ENCODE measurements at places on chromosomes 7 and 10.

- DNase-seq: no peak
These were observed 182.2 kb upstream of the SVIL start for GRCh38 chr10:29816801-29817558.

DNA sequence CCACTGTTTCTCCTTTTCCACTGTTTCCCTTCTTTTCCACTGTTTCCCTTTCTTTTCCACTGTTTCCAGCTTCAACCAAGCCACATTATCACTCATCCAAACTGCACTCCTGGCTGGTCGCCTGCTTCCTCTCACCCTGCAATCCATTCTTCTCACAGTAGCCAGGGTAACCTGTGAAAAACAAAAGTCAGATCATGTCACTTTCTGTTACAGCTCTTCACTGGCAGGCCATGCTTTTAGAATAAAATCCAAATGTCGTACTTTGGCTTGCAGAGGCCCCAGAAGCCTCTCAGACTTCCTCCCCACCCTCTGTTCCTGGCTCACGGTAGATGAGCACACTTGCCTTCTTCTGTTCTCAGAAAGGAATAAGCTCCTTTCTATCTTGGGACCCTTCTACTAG is 33.9 kb downstream of the STARD3NL start:
- no peak for DNase-seq

DNA sequence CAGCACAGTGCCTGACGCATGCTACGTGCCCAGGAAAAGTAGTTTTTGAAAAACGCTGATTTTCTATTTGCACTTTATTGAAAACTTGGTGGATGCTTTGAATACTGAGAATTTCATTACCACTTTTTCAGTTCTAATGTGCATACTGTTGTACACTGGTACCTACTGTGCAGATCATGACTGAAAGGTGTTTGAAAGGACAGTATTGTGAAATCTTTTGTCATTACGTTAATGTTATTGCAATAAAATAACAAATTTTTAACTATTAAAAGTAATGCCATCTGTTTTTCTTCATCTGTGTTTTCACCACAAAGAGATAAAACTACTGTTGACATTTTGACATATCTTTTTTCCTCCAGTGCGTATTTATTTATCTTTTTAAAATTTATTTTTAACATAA is 42.1 kb downstream of the CNNM2 start:
- DNase-seq: no peak

DNA sequence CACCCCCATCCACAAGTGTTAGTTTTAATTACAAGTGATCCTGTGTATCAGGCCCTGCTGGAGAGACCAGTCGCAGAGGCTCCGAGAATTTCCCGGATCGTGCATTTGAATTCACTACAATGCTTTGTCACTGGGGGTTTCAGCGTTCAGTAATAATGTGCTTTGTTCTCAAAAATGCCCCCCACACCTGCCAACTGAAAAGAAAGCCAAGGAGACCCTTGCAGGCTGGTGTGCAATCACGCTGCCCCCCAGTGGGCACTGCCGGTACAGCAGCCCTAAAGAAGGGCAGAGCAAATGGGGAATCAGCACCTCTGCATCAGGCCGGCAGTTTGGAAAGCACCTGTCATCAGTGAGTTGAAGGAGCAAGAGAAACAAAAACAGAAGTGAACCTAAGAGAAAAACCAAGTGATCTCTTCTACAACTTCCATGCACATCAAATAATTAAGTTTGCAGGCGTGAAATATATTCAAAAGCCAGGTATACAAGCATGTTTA is 177.6 kb downstream of the PARD3 start:
- no peak for DNase-seq

DNA sequence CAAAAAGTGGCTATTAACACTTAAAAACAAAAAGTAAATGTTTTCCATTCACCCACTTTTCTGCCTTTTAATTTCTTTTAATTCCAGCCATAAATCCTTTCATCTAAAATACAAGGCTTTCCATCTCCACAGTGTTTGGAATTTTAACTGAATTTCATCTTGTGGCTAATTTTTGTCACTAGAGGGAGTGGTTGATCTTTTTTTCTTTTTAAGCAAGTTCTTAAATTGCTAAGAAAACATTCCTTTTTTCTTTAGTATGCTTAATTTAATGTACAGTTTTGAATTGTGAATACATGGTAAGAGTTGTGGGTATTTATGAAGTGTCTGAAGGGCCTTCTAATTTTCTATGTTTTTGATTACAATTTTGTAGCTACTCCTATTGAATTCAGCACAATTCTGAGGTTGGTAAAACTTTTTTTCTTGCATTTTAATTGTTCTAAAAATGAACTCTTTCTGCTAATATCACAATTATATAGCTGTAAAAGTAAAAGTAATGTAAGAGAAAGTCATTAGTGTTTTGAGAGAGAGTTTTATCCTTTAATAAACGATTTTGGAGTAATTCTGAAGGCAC is 54.9 kb upstream of the ANK3 start:
- no peak for DNase-seq

GRCh38 chr7:23121165-23121564 is 15.6 kb downstream of the KLHL7 start:
- DNase-seq: no peak

DNA sequence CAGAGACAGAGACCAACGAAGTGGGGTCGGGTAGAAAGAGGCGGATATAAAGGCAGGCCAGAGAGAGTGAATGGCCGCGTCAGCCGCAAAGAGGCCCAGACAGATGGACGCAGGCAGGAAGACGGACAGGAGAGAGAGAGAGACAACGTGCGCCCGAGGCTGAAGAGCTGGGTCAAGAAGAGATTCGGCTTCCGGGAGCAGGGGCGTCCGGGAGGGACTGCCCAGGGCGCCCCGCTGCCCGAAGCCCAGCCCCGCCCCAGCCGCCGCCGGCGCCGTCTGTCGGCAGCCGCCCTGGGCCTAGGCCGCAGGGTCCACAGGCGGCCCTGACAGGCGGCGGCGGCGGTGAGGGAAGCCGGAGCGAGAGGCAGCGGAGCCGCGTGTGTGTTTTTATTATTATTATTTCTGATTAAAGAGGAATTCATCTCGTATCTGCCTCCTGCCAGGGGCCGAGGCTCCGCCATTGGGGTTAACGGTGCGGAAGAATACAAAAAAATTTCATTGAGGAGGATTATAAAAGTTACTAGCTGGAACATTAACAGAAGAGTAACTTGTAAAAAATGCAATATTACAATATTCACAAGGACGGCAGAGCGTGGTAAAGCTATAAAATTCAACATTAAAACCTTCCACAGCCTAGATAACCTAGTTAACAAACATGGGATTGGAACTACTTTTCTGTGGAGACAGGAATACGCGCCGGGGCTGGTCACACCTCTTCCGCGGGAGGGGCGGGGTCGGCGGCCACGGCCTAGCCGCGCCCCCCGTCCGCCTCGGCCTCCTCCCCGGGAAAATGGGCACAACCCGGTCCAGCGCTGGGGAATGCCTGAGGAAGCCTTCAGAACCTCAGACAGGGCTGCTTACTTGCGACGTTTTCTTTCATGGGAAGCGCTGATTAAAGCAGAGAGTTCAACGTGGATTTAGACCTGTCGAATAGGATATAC is 29.7 kb upstream of the PAX2 start:
- DNase-seq: no peak

DNA sequence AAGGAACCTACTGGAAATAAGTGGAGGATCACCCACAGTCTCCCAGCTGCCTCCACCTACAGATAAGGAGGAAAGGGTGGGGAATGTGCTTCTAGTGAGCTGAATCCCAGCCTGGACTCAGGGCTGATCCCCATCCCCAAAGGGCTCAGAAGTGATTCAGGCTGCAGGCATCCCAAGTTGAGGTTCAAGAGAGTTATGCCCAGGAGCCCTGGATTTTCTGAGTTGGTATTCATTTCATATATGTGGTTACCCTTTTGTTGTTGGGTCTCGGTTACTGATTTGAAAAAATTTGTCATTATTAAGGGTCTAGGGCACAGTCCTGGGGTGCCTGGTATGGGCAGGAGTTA is 30.0 kb upstream of the SRGN start:
- DNase-seq: no peak

DNA sequence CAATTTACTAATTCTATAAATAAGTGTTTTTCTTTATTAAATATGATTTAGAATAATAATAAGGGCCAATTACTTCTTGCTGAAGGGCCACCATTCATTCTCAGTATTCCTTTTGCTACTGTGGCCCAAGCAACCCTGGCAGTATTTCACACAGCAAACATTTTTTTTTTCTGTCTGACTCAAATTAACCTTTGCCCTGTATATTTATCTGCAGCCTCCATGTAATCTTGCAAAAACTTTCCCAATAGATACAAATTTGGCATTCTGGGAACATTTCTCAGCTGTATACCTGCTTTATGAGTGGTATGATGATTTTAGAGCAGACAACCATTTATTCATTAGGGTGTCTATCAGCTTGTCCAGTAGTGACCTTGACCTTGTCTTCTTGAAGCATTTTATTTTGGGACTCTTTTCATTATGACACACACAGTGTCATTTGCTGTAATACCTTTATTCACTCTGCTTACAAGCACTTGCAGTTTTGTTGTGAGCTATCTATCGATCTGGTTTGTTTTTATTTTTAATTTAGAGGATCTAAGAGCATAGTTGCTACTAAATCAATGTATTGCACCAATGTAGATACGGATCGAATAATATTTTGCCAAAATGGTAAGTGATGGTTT is 159.7 kb upstream of the PLXDC2 start:
- DNase-seq: no peak

DNA sequence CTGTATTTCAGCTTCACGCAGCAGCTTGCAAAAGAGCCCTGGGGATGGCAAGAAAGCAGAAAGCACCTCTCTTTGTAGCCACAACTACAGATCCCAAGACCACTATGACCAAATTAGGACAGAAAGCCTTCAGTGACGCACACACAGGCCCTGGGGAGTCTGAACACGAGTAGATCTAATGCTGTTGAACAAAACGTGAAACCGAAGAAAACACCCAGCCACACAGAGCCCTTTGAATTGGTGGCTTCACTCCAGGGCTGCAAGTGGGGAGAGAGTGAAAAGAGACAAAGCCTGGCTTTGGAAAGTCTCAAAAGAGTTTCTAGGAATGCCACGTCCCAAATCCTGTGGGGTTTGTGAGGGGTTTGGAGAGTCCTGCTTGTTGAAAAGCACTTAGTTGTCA is 28.4 kb downstream of the PLXNA4 start:
- DNase-seq: no peak

- DNase-seq: no peak
These were observed 75.3 kb downstream of the MKI67 start for GRCh38 chr10:128050936-128051335.
